ENCODE measurements at places on chromosomes 12 and 14. TPM values are rescaled to one million over a fixed set of nuclear protein-coding genes. Genes with fewer than 3 reads are reported as not detected.
A peak's percentile ranks its signal among the peaks of the same experiment; 100 is the strongest.

DNA sequence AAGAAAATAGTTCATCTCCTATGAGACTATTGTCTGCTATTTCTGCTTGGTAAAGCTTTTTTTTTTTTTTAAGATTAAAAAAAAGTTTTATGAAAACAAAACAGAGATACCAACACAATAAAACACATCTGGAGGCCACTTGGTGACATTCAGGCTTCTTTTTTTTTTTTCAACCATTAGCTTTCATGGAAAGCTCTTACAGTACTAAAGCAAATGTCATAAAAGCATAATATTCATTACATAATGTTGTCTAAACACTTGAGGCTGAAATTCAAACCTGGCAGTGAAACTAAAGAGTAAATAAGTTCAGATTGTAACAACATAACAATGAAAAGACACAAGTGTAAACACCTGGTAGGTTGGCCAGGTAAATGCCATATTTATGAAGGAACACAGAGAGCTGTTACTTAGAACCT is 14.7 kb downstream of the PRICKLE1 start:
- peaks cover 2% of the 10 kb centered on the region for H3K4me1 ChIP-seq
- H3K4me3 ChIP-seq: no peak overlapping the region
- no peak for DNase-seq
- H3K36me3 ChIP-seq: no peaks in the 10 kb centered on the region
- H3K27me3 ChIP-seq: no peaks in the 10 kb centered on the region

DNA sequence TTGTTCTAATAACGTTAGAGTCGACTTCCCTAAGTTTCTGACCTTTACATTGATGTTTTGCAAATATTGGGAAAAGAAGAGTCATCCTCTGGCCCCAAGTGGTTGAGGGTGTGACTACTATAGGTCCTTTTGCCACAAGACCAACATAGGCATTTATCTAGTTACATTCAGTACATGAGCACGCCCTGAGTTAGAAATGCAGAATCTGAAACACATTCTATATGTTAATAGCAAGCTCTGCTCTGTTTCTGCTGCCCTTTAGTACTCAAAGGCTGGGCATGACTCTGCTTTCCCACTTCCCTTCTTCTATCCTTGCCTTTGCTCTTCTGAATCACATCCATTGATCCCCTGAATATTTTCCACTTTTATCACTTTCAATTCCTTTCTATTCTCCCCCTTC is 115.1 kb upstream of the PTPRB start:
- DNase-seq: no peak
- H3K4me3 ChIP-seq: no peak overlapping the region
- H3K27ac ChIP-seq: no peak overlapping the region

GRCh38 chr12:69097619-69098368 is 141.6 kb upstream of the CPSF6 start:
- H3K4me3 ChIP-seq: no peak overlapping the region
- H3K4me1 ChIP-seq: peaks cover 4% of the 10 kb centered on the region
- H3K27ac ChIP-seq: no peak overlapping the region
- peaks cover 6% of the 10 kb centered on the region for H3K27me3 ChIP-seq
- H3K36me3 ChIP-seq: no peaks in the 10 kb centered on the region
- no peak for DNase-seq

The FAM234B gene
- 16.0 TPM for total RNA-seq

GRCh38 chr14:78566026-78566858 is 396.1 kb downstream of the NRXN3 start:
- peaks cover 10% of the 10 kb centered on the region for H3K4me1 ChIP-seq
- H3K27ac ChIP-seq: peak overlapping the region; percentile 64
- H3K27me3 ChIP-seq: no peaks in the 10 kb centered on the region
- peak; percentile 92 for DNase-seq

The PLEKHG7 gene
- total RNA-seq: not detected

All from neural crest cell (in vitro differentiated cells).